Kidney (tissue), 22 donors: ENCODE measurements at places on chromosomes 1 and 21. TPM values are rescaled to one million over a fixed set of nuclear protein-coding genes. Genes with fewer than 3 reads are reported as not detected.

Gene ANKRD45
- 1.2 TPM for polyA plus RNA-seq

Gene IVL
- polyA plus RNA-seq = not detected

Gene VANGL1
- polyA plus RNA-seq = 2.7 TPM

Gene NCMAP
- polyA plus RNA-seq = 0.65 TPM

Gene SYTL1
- polyA plus RNA-seq = 5.9 TPM

Gene SRP9
- polyA plus RNA-seq = 307 TPM

DNA sequence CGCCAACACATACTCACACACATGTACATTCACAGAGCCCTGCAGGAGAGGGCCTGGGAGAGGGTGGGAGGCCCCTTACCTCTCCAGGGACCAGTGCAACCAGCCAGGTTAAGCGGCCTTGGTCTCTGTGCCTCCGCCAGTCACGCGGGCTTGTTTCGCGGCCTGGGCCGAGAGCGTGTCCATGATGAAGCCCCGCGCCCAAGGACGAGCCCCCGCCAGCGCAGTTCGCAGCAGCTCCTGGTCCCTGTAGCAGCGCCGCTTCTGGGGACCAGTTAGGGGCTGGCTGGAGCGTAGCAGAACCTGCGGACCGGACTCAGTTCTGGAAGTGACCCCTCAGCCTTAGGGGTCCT lies 7.3 kb upstream of the FAM167B start:
- no peaks in the 10 kb centered on the region for H3K27me3 ChIP-seq
- peak overlapping the region; percentile 80 for H3K27ac ChIP-seq
- no peaks in the 10 kb centered on the region for H3K36me3 ChIP-seq
- DNase-seq = peak; percentile 77
- H3K4me1 ChIP-seq = no peaks in the 10 kb centered on the region

DNA sequence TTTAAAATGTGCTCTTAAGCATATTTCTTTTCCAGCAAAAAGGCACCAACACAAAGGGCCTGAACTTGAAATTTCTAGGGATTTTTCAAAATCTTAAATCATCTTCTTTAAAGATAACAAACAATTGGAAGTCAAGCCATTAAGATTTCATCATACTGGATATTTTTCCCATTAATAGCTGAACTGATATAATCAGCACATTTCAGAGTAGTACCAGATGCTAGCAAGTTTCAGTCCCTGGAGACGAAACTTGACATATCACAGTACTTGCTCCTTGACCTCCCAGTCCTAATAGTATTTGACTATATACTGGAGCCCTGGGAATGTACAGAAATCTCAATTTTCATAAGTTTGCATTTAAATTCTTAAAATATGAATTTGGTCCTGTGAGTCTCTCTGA lies 10.2 kb upstream of the CDC7 start:
- no peaks in the 10 kb centered on the region for H3K4me1 ChIP-seq
- no peaks in the 10 kb centered on the region for H3K36me3 ChIP-seq
- H3K27me3 ChIP-seq = no peaks in the 10 kb centered on the region
- H3K4me3 ChIP-seq = no peak overlapping the region
- DNase-seq = no peak

GRCh38 chr1:110210604-110211495 lies 736 bp downstream of the KCNC4 start:
- peaks cover 11% of the 10 kb centered on the region for H3K27me3 ChIP-seq
- DNase-seq = peak; percentile 59
- H3K4me1 ChIP-seq = no peaks in the 10 kb centered on the region
- no peaks in the 10 kb centered on the region for H3K36me3 ChIP-seq

DNA sequence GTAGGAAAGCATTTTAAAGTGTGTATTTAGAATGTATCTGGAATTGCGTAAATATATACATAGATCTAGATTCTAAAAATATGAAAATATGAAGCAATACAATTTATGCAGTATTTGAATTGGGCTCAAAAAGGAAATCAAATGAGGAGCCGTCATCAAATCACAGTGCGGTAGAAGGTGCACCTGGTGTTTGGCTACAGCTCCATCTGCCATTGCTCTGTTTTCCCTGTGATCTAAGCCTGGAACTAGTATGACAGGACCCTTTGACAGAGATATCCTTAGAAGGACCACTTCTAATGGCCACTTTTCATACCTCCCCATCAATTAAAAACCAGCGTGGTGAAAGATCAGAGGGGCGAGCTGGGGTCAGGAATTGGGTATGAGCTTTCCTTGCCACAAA lies 202.6 kb downstream of the NFIA start:
- H3K27me3 ChIP-seq = no peaks in the 10 kb centered on the region
- no peak overlapping the region for H3K27ac ChIP-seq

DNA sequence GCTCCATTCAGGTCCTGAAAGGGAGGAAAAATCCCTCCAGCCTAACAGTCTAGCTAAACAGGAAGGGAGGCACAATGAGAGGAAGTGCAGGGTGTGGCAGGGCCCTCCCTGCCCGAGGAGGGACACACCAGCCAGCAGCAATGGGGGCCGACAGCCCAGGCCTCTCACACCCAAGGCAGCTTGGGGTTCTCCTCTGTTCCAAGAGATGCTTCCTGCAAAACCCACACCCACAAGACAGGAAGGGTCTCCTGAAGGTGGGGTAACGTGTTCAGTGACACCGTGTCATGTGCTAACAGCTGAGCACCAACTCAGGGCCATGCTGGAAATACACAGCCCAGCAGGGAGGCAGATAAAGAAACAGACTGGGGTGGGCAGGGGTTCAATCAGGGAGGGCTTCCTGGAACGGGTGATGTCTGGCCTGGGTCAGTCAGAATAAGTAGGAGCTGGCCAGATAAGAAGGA lies 10.2 kb downstream of the ECE1 start:
- no peaks in the 10 kb centered on the region for H3K27me3 ChIP-seq
- no peaks in the 10 kb centered on the region for H3K36me3 ChIP-seq
- H3K4me3 ChIP-seq = no peak overlapping the region
- no peak for DNase-seq
- no peaks in the 10 kb centered on the region for H3K4me1 ChIP-seq

DNA sequence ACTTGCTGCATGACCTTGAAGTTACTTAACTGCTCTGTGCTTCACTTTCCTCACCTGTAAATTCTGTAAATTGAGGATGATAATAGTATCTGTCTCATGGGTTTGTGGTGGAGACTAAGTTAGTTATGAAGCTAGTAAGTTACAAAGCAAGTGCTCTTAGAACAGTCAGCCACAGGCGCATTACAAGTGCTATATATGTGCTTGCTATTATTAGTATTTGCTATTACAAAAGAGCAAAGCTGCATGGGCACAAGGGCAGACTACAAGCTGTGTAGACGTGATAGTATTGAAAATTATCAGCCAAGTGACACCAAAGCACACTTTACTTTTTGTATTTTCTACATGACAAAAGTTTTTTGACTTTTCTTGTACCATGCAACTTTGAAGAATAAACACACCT lies 150.9 kb upstream of the CTTNBP2NL start:
- no peaks in the 10 kb centered on the region for H3K27me3 ChIP-seq
- H3K4me1 ChIP-seq = no peaks in the 10 kb centered on the region
- no peak overlapping the region for H3K4me3 ChIP-seq
- no peak overlapping the region for H3K27ac ChIP-seq

GRCh38 chr1:162992945-162993344 lies 76.2 kb upstream of the RGS4 start:
- no peaks in the 10 kb centered on the region for H3K36me3 ChIP-seq
- no peaks in the 10 kb centered on the region for H3K27me3 ChIP-seq
- H3K4me1 ChIP-seq = no peaks in the 10 kb centered on the region
- H3K4me3 ChIP-seq = no peak overlapping the region

GRCh38 chr1:115411371-115412063 lies 73.5 kb upstream of the NGF start:
- DNase-seq = no peak
- no peaks in the 10 kb centered on the region for H3K4me1 ChIP-seq
- no peaks in the 10 kb centered on the region for H3K27me3 ChIP-seq
- no peak overlapping the region for H3K4me3 ChIP-seq
- H3K27ac ChIP-seq = no peak overlapping the region
- H3K36me3 ChIP-seq = no peaks in the 10 kb centered on the region

GRCh38 chr1:7726623-7727022 lies 44.5 kb upstream of the VAMP3 start:
- H3K36me3 ChIP-seq = no peaks in the 10 kb centered on the region

DNA sequence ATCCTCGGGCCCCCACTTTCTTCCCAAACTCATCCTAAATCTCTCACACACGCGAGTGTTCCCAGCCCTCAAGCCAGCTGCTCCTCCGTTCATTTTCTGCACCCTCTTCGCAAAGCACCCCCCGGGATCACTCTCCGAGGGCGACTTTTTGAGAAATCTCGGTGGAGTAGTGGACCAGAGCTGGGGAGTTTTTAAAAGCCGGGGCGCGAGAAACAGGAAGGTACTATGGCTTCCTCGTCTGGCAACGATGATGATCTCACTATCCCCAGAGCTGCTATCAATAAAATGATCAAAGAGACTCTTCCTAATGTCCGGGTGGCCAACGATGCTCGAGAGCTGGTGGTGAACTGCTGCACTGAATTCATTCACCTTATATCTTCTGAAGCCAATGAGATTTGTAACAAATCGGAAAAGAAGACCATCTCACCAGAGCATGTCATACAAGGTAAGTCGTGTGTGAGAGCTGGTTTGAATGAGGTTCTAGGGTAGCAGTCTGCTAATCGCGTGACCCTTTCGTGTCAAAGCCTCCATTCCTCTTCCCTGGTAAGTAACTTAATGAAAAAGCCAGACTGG lies 800 bp downstream of the DR1 start:
- peak overlapping the region; percentile 93 for H3K4me3 ChIP-seq
- H3K27me3 ChIP-seq = no peaks in the 10 kb centered on the region
- H3K4me1 ChIP-seq = peaks cover 4% of the 10 kb centered on the region
- H3K27ac ChIP-seq = peak overlapping the region; percentile 97
